ENCODE measurements at places on chromosomes 12 and 14.

DNA sequence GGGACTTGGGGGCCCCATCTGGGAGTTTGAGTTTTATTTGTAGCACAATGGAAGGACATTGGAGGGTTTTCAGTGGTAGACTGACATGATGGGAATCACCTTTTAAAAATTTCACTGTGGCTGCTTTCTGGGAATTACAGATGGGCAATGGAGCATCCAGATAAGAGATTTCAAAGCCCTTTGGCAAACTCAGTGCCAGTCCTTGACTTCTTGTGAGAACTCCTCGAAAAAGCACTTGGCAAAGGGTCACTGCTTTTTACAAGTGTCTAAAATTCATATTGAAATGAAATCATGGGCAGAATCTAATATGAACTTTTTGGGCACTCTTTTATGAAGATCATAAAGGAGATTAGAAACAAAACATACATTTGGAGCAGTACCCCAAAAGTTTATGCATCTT lies 34.3 kb upstream of the IGF1 start:
- no peak for DNase-seq

GRCh38 chr12:124422570-124423523 lies 128.0 kb downstream of the RFLNA start:
- no peak for DNase-seq

- DNase-seq: peak; percentile 22
Observed at GRCh38 chr12:120468325-120468820, 1.2 kb downstream of the SRSF9 start.

DNA sequence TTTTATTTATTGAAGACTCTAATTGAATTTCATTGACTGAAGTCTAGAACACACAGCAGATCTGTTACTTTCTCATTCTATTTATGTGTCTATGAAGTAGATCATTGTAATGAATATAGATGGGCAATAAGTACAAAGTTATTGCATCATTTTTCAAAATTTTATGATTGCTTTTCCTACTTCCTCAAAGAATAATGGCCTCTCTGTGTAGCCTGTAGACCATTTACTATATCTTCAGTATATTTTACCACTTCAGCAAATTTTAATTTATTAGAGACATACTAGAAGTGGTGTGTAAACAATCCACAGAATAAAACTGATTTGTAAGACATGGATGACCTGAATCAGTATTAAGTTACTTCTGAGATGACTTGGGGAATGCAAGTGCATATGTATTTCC lies 291.7 kb upstream of the FAR2 start:
- DNase-seq: no peak

- no peak for DNase-seq
Observed at GRCh38 chr12:92193063-92193462, 47.4 kb upstream of the BTG1 start.

- DNase-seq: no peak
Observed at GRCh38 chr12:24705741-24706358, 243.1 kb downstream of the BCAT1 start.

DNA sequence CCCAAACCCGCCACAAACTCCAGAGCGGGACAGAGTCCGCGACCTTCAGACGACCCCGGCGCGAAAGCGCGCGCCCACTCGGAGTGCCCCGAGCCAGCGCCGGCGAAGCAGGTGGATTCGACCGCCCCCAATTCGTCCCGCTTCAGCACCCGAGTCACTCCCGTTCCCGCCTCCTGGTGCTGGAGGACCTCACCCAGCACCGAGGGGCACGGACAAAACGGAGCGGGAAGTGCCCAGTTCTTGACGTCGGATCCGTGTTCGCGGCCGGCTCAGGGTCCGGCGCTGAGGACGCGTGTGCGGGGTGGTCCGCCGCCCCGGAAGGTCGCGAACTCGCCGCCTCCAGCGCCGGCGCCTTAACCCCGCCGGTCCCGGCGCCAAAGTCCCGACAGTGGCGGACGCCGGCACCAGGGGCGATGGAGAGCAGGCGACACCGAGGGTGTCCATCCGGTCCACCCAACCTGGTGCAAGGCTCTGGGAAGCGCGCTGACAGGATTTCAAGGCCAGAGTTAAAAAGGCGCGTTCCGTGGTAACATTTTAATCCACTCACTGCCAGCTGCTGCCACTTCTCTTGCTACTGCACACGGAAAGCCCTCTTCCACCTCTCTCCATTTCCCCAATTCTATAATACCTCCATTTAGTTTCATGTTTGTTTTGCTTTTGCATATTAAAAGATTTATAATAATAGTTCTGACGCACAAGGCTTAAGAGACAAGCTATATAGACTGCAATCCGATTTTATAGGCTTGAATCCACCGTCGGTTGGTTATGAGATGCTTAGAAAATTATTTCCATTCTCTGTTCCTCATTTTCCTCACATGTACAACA lies 240.0 kb upstream of the CPNE8 start:
- no peak for DNase-seq

DNA sequence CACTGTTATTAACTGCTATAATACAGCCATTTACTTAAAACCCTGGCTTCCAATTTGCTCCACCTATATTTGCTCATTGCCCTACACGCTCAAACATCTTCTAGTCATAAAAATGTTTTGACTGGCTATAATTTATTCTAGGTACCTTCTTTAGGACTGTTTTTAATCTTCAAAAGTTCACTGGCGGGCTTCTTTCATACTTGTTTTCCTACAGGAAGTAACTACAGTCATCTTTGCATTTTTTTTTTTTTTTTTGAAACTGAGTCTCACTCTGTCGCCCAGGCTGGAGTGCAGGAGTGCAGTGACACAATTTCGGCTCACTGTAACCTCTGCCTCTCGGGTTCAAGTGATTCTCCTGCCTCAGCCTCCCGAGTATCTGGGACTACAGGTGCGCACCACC lies 32.5 kb downstream of the MPHOSPH9 start:
- DNase-seq: peak; percentile 10

GRCh38 chr14:34858765-34859164 lies 16.4 kb downstream of the BAZ1A start:
- no peak for DNase-seq

DNA sequence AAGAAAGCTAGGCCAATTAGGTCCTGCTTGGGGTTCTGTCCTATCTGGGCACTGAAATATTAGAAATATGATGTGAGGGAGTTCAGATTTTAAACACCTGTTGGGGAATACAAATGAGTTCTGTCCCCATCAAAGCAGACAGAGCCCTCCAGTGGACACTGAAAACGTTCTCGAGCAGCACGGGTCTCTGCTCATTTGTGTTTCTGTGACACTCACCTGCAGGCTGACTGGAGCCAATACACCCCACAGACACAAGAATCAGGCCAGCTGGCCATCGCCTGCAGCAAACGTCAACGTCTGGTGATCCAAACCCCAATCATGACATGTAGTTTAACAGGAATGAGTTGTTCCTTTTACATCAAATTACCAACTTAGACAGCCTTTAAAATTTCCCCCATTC lies 493.4 kb upstream of the TMEM132C start:
- no peak for DNase-seq

DNA sequence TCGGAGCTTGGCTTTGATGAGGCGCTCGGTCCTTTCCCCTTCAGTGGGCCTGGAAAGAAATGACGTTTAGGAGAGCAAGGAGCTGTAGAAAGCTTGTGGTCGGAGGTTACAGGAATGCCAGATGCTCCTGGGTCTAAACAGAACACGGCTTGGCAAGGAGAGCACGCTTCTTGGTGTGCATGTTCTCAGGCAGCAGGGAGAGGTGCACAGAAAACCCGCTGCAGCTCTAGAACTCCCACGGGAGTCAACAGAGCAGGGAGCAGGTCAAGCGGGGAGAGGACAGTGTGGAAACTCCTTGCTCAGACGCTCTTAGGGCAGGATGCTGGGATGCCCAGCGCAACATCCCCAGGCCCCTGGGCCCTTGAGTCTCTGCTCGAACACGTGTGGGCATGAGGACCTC lies 51.0 kb downstream of the SSH1 start:
- no peak for DNase-seq

- no peak for DNase-seq
Observed at GRCh38 chr12:21941506-21942376, 515 bp upstream of the ABCC9 start.

DNA sequence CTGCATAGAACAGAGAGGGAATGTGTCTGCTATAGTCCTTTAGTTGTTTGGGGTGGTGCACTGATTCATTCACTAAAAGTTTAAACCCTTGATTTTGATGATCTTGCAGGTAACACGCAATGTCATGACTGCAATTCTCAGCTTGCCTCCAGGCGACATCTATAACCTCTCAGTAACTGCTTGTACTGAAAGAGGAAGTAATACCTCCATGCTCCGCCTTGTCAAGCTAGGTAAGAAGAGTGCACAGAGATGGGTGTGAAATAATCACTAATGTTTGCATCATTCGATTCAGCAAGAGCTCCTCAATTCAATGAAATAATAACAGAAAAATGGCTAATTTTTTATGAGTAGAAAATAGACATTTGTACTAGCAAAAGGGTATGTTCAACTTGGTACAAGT lies 203.7 kb downstream of the PTPRO start:
- no peak for DNase-seq

DNA sequence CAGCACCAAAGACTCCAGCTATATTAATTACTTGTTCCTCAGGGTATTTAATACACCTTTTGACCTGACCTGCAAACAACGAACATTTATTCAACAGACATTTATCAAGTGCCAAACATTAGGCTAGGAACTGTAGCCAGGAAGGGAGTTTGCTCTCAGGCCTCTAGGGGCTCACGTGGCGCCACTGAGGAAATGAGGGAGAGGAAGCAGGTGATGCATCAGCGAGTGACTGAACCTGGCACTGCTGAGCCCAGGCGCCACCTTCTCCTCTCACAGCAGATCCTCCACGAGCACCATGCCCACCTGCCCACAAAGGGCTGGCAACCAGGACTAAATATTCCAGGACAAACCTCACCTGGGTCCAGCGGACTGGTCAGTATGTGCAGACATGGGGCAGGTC lies 50.2 kb downstream of the SETD3 start:
- DNase-seq: peak; percentile 21

GRCh38 chr14:82562881-82563280 lies 1029.2 kb upstream of the SEL1L start:
- DNase-seq: no peak

DNA sequence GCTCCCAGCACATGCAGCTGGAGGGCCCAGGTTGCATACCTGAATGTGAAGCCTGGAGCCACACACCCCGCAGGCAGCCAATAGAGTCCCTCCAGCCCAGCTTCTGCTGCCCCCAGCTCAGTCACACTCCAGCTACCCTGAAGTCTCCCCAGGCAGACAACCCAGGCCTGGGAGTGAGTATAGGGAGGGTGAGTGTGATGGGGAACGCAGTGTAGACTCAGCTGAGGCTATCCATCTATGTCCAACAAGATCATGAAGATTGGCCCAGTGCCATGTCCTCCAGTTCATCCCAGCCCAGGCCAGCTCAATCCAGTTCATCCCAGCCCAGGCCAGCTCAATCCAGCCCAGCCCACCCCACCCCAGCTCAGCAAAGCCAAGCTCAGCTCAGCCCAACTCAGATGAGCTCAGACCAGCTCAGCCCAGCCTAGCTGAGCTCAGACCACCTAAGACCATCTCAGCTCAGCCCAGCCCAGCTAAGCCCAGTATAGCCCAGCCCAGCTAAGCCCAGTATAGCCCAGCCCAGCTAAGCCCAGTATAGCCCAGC lies 330.4 kb downstream of the TMEM121 start:
- DNase-seq: no peak

- DNase-seq: no peak
Observed at GRCh38 chr14:76331328-76332011, 44.5 kb upstream of the ESRRB start.

GRCh38 chr14:52240623-52241022 lies 26.9 kb upstream of the PTGDR start:
- no peak for DNase-seq

DNA sequence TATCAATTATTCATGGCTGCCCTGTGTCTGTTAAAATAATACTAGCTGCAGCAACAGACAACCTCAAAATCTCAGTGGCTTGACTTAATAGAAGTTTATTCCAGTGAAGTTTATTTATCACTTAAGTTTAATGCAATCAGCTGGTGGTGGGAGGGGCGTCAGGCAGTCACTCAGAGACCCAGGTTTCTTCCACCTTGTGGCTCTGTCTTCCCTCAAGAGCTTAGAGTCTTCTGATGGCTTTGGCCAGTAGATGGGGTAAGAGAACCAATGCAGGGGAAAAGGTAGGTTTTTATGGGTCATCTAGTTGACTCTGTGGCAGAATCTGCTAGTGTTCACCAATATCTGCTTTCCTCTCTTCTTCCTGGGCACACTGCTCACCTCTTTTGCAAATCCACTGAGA lies 668.9 kb downstream of the AACS start:
- no peak for DNase-seq

GRCh38 chr12:14618983-14619382 lies 51.3 kb upstream of the PLBD1 start:
- peak; percentile 12 for DNase-seq

GRCh38 chr12:107360482-107360881 lies 267.1 kb upstream of the CRY1 start:
- no peak for DNase-seq

DNA sequence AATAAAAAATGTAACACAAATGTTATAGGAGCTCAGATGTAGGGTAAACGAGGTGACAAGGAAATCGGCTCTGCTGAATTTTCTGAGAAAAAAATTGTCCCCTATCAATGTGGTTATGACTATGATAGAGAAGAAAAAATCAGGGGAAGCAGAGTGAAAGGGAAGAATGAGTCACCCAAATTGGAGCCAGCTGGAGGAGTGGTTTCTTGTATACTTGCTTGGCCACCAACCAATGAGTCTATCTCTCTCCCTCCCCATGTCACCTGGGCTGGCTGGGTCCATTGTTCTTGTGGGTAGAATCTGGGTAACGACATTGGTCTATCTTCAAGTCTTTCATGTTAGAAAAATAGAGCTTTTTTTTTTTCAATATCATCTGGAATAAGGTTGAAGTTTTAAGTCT lies 196.6 kb upstream of the FLRT2 start:
- no peak for DNase-seq

DNA sequence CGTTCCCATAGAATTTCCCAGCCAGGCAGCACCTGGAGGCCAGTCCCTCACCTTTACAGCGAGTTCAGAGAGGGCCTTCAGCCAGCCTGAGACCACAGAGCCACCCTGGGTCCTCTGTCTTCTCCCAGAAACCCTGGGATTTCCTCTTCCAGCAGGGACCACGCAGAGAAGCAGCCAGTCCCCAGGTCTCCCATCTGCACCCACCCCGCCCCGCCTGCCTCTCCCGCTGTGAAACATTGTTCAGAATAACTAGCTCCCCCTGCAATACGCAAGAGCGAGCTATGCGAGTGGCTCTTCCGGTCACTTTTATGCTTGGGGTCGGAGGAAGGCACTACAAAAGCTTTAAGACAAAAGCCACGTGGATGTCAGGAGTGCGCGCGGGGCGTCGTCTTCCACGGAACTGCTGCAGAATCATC lies 77.8 kb downstream of the SERPINA3 start:
- no peak for DNase-seq

GRCh38 chr14:23078692-23079116 lies 16.2 kb downstream of the ACIN1 start:
- no peak for DNase-seq

GRCh38 chr12:1566449-1567135 lies 27.8 kb downstream of the FBXL14 start:
- DNase-seq: no peak

Measured in CD4-positive, alpha-beta T cell treated with Interleukin-15 for 4 hours (primary cell).